ENCODE measurements at places on chromosomes 2 and 18.

DNA sequence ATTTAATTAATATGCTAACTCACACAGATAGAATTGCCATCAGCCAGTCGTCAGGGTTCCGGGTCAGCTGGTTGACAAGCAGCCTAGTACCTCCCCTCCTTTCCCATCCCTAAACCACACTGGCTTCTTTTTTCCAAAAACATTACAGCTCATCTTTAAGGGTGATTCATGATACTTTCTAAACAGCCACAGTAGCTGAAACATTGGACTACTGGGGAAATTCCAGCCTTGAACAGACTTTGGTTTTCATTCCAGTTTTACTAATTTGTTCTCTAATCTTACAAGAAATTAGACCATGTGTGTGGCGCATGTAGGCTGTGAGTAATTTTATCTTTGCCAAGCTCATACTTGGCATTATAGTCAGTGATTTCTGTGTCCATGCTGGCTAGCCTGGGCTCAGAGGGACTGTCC, 110.8 kb downstream of the FMNL2 start:
- peak; percentile 93 for DNase-seq

- no peak for DNase-seq
These were observed 105.2 kb downstream of the CCDC85A start for GRCh38 chr2:56288838-56289580.

DNA sequence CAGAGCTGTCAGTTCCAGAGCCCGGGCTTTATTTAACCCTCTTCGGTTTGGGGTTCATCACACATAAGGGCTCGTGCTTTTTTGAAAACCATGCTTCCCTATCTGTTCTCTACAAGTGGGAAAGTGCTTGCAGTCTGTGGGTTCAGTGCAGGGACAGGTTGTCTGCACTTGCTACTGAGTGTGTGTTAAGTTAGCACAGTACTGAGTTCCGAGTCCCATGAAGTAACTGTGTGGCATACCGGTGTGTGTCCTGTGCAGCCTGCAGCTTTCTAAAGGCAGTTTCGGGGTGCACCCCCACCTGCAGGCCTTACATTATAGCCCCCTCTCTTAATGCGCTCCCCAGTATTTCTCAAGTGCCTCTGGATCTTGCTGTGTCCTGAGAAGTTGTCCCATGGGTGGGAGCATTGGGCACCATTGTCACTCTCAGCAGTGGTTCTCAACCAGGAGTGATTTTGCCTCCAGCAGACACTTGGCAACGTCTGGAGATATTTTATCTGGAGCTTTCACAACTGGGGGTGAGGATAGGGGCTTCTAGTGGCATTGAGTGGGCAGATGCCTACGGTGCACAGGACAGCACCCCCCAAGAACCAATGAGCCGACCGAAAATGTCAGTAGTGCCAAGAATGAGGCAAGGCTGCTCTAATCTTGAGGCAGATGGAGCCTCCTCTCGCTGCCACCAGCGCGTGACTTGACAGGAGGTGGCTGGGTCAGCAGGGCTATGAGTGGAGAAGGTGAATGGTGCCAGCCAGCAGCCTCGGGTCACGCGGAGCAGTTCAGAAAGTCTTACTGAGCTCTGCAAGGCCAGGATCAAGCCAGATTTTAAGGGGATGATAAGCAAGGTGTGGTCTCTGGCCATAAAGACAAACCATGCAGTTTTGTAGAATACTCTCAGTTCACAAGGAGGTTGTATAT, 152.2 kb downstream of the SMAD7 start:
- DNase-seq = no peak

DNA sequence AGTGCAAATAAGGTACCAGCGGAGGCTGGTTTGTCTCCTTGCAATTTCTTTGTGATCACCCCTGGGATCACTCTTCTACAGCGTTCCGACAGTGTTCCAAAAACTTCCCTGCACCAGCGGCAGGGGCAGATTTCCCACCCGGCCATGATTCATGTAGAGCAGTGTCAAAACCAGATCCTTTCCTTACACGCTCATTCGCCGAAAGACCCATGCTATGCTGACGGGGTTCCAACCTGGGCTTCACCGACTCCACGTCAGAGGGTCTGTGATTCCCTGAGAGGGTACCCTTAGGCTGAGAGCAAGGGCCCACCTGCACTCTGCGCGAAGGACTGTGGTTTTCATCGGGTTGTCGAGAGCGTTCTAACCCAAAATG, 423 bp upstream of the TTC27 start:
- DNase-seq = peak; percentile 60

DNA sequence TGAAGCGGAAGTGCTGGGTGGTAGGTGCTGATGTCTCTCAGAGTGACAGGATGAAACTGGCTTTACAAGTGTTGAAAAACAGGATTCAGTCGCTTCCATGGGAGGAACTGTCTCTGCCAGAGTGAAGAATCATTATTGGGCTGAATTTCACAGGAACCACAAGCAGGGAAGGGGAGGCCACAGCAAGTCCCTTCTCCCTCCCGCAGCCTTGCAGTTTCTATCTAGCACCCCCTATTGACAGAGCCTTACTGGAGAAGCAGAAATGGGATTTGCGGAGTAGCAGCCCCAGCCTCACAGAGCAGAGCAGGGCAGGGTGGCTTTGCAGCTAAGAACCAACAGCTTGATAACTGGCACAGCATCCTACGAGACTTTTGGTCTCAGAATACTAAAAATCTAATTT, 33.3 kb upstream of the RMP24 start:
- no peak for DNase-seq

DNA sequence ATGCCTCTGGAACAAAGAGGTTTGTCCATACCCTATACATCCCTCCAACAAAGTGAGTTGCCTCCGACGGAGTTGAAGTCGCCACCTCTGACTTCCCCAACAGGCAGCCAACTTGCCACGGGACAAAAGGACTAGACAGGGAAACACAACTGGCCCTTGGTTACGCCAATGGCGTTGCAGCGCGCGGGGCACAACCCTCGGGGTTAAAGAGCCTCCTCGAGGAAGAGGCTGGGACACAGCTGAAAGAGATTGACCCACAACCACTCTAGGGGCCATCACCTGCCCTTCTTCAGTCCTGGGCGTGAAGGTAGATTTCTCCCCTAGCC, 545 bp downstream of the GTF3C2 start:
- peak; percentile 74 for DNase-seq

- DNase-seq = peak; percentile 84
These were observed 20.7 kb downstream of the SCYGR8 start for GRCh38 chr2:227766373-227766883.

- DNase-seq = peak; percentile 41
These were observed 3.0 kb downstream of the CYB5A start for GRCh38 chr18:74288730-74289129.

GRCh38 chr2:64731746-64732145, 78.0 kb upstream of the SERTAD2 start:
- no peak for DNase-seq
